Stimulated activated CD8-positive, alpha-beta memory T cell treated with anti-CD3 and anti-CD28 coated beads, Interleukin-7, amount 100 ng/mL, for 1 hour (primary cell): ENCODE measurements at places on chromosomes 11 and 22.

DNA sequence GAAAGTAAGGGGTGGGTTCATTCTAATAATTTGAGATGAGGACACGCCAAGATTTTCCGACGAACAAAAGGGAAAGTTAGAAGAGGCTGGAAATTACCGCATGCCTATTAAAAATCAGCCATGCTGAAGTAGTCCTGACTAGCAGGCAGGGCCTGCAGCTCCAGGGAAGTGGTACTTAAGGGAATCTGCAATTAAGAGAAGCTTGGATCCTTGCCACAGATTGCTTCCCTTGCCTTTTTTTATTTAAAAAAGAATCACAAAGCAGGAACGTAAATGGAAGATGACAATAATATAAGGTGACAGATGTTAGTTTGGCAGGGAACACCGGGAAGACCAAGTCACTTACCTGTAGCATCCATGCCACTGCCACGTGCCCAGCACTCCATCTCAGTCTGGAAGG lies 359.3 kb downstream of the CADM1 start:
- DNase-seq, result no peak

GRCh38 chr22:27585141-27585540 lies 216.4 kb downstream of the MN1 start:
- DNase-seq, result no peak

GRCh38 chr11:36478700-36479329 lies 31.3 kb downstream of the TRAF6 start:
- no peak for DNase-seq

DNA sequence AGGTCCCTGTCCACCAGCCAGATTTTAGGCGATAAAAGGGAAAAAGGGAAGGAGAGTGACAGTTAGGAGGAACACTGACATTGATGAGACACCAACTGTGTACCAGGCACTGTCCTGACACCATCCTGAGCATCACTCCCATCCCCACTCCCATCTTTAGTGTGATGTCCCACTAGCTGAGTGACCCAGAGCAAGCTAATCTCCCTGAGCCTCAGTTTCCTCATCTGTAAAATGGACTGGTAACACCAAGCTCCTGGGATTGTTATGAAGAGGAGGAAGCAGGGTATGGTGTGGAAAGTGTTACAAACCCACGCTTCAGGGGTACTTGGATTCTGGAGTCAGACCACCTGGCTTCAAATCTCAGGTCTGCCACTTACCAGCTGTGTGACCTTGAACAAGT lies 8.5 kb upstream of the P2RY6 start:
- DNase-seq, result no peak

DNA sequence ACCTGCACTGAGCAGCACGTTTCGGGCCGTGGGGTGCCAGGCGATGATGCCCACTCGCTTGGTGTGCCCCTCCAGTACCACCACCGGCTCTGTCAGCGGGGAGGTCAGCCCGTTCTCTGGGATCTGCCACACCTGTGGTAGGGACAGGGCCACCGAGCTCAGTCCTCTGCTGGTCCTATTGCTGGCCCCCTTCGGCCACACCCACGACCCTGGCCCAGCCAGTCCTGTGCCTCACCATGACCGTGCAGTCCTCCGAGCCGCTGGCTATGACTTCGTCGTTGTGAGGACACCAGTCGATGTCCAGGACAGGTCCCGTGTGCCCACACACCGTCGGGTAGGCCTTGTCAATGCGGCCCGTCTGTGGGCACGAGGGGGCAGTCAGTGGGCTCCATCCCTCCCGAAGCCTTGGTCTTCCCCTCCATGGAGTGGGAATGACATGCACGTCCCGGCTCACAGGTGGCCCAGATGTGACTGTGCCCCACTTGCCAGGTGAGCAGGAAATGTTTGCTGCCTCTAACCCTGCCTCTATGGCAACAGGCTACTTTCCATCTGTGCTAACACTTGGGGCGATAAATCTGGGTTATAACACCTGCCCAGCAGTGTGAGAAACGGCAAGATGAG lies 1.4 kb downstream of the CORO1B start:
- DNase-seq, result no peak

GRCh38 chr11:63503492-63503891 lies 2.4 kb upstream of the LGALS12 start:
- no peak for DNase-seq

DNA sequence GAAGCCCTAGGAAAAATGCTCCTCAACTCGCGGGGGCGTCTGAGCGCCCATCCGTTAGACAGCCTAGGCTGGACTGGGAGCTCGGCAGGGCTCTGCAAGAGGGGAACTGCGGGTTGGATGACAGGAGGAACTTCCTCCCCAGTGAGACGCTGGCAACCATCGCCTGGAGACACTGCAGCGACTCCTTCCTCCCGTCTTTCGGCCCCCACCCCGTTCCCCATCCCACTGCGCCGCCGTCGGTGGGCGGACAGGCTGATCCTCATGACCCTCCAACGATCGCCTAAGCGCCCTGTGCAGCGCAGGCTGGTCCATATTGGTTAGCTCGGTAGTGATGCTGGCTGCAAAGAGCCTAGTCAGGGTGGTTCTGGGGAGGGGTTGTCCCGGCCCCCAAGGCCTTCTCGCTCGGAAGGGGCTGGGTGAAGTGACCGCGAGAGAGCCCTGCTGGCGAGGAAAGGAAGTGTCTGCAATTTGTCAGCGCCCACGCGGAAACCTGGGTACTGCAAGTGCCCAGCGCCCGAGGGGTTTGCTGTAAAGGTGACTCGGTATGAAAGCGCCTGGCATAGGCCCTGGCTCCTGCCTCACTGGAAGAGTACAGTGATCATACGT lies 638 bp downstream of the NRGN start:
- DNase-seq, result no peak

- no peak for DNase-seq
Observed at GRCh38 chr11:28679795-28680468, 571.7 kb downstream of the METTL15 start.

DNA sequence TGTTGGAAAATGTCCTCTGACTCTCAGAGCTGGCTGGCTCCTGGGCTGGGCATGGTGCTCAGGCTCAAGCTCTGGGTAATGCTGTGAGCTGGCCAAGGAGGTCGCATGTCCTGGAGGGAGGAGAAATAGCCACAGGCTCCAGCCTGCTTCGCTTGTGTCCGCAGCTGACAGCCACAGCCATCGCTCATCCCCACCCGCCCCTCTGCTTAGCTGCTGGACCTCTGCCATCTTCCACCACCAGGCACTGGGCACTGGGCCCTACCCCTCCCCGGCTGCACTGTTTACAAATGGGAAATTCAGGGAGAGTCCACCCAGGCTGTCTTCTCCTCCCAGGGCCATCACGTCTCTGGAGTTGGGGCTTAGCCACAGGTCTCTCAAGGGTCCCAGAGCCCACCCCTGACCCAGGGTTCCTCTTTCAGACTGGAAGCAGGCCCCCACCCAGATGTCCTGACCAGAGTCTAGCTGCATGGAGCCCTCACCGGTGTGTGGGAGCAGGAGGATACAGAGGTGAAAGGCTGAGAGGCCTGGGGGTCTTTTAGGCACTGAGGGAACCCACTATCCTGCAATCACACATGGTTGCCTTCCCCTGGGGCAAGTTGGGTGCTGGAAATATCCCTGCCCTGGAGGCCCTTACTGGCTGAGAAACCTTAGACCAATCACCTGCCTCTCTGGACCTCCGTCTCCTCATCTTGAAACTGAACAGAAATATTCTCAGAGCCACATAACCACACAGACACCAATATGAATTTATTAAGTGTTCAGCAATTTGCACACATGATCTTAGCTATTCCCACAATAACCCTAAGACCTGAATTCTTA lies 62.7 kb downstream of the CD82 start:
- DNase-seq, result no peak

- no peak for DNase-seq
Observed at GRCh38 chr11:73380331-73380730, 4.1 kb downstream of the RELT start.
